A375 (cell line): ENCODE measurements at places on chromosomes 1 and 21. TPM values are rescaled to one million over a fixed set of nuclear protein-coding genes. Genes with fewer than 3 reads are reported as not detected.

The UBXN10 gene
- total RNA-seq: not detected in 2 replicates

The SNAPIN gene
- 71.7 and 73.3 TPM in 2 replicates for total RNA-seq

The ATP1A4 gene
- total RNA-seq: not detected in 2 replicates

The FAM177B gene
- not detected in 2 replicates for total RNA-seq

The HCRTR1 gene
- not detected in 2 replicates for total RNA-seq

The TSPAN1 gene
- total RNA-seq: 1.3 TPM in 1 of 2 replicates, not detected in the other

The TEX38 gene
- not detected in 2 replicates for total RNA-seq

The PLCH2 gene
- not detected in 2 replicates for total RNA-seq

The UHMK1 gene
- 46.7 and 49.5 TPM in 2 replicates for total RNA-seq

The UBE4B gene
- 30.6 and 38.6 TPM in 2 replicates for total RNA-seq

The ACTL8 gene
- total RNA-seq: 0.98 and 1.5 TPM in 2 replicates

The TMEM269 gene
- total RNA-seq: 0.03 and 0.11 TPM in 2 replicates

The USH2A gene
- under 0.01 and 0.03 TPM in 2 replicates for total RNA-seq

The RYR2 gene
- total RNA-seq: 8.0 and 9.2 TPM in 2 replicates

The OR2L13 gene
- total RNA-seq: not detected in 2 replicates

The ACTN2 gene
- total RNA-seq: 0.32 and 2.0 TPM in 2 replicates

The NENF gene
- 92.5 and 115 TPM in 2 replicates for total RNA-seq

The FMO3 gene
- total RNA-seq: not detected in 2 replicates

The AMY1C gene
- total RNA-seq: not detected in 2 replicates
